NCI-H1694 (cell line): ENCODE measurements at places on chromosomes 5 and 9.

DNA sequence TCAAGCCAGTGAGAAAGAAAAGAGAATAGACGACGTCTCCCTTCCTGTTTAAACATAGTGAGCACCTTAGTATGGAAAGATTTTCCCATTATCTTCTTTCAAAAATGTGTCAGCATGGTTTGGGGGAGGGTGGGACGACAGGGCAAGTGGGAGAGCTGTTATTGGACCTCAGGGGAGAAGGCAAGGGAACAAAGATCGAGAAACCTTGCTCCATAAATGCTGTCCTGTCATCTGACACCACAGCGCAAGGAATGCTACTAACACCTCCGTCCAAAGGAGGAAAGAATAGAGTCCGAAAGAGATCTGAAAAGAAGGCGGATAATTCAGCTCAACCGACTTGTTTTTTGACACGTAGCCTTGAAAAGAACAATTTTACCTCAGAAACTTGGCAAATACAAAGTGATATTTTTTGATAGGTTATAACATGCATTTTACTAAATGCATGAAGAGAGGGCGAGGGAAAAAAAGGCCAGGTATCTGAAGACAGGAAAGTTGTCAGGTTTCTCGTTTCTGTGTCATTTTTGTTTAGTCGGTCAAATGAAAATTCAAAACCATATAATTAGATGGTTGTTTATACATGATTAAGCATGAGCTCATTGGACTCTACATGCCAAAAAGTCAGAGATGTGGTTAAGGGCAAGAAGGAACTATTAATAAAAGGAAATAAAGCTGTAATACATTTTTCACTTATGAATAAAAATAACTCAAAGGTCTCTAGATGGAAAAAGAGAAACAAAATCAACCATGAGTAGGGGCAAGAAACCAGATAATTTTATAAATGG, 155.7 kb downstream of the GLIS3 start:
- DNase-seq = no peak

- peak; percentile 50 for DNase-seq
Measured at GRCh38 chr9:77457916-77458592, 190.1 kb downstream of the GNA14 start.

GRCh38 chr9:96100385-96101300, 201.3 kb downstream of the HSD17B3 start:
- DNase-seq = no peak

DNA sequence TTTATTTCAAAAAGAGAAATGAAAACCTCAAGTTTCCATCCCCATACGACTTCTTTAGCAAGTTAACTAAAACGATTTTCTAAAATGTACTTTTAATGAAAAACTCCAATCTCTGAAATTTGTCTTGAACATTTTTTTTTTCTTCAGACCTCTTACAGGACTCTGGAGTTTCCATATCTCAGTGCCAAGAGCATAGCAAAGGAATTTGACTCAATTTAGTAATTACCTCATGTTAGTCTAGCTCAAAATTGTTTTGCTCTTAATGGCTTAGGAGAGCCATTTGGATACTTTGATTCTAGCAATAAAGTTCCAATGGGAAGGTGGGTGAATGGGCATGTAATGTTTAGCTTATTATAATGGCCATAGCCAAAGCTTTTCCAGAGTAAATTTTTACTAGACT, 26.0 kb upstream of the SPATA31D4 start:
- no peak for DNase-seq

- no peak for DNase-seq
Measured at GRCh38 chr5:131272307-131272706, 8.5 kb downstream of the CDC42SE2 start.

DNA sequence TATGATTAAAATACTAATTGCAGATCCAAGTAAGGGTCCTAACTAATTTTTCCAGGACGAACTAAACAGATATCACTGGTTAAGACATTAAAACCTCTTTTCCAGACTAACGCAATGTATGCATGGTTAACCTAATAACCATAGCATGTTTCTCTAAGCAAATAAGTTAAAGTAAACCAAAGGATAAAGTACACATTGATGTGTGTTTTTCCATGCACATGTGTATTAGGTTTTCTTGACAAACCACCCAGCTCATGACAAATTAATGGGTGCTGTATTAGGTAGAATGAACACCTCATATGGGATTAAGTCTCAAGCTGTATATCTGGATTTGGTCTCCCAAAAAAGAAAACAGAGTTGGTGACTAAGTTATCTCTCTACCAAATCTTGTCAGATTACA, 45.6 kb downstream of the ANKH start:
- no peak for DNase-seq

- DNase-seq = no peak
Measured at GRCh38 chr5:129460936-129461710, 1.0 kb downstream of the ADAMTS19 start.

DNA sequence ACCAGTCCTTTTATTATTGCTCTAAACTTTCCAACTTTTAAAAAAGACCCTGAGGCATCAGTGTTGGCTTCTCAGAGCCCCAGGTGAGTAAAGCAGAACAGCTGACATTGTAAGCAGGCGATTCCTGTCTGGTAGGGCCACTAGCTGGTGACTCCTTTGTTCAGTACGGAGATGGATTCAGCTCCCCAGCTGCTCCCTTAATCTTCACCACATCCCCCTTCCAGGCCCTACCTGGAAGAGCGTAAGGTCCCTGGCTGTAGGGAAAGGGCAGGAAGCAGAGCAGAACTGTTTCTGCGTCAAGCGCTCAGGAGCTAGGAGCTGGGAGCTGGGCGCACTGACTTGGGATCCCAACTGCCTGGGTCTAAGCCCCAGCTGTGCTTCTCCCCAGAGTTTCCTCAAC, 203.7 kb upstream of the TAS2R1 start:
- DNase-seq = no peak

DNA sequence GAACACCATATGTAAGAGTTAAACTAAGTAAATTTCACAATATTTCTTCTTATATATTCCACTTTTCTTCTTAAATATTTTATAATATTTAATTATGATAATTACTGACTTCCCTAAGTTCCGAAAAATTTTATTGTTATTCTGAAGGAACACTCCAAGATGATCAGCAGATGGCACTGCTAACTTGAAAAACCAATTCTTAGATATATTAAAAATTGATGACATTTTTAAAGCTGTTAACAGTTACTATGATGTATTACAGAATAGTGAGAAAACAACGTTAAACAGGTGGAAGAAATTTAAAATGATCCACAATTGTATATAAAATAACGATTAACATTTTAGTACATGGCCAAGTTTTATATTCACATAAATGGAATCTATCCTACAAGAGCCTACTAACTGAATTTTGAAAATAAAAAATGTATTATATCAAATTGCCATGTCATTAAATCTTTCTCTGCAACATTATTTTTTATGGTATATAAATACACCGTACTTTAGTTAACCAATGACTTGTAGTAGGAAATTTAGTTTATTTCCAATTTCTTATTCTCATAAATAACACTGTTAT, 30.1 kb upstream of the MUSK start:
- DNase-seq = no peak

DNA sequence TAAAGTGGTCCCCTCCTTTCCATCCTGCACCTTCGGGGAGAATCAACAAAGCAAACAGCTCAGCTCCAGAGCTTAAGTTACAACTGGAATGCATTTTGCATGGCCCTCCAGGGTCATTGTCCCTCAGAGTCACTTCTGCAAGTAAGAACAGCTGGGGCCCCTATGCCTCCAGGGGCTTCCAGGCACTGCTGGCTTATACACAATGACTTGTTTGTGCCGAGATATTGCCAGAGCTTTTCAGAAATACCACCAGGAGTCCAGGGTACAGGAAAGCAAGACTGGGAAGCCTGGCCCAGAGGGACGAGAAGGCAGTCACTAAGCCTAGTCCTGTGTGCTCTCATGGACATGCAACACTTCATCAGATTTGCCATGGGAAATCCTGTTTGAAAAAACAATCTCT, 11.3 kb downstream of the FRMD3 start:
- DNase-seq = no peak

GRCh38 chr5:167840527-167841130, 450.8 kb upstream of the WWC1 start:
- DNase-seq = no peak

- no peak for DNase-seq
Measured at GRCh38 chr5:122200865-122201264, 71.5 kb downstream of the ZNF474 start.

DNA sequence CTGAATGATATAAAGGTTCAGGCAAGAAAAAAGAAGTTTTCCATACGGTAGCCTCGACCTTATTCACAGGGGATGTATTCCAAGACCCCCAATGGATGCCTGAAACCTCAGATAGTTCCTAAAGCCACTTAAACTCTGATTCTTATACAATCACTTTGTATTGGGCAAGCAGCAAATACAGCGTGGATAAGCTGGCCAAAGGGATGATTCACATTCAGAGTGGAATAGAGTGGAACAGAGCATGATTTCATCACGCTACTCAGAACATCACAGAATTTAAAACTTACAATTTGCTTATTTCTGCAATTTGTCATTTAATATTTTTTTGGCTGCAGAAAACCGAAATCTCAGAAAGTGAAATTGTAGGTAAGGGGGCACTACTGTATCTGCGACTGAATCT, 40.5 kb upstream of the CDH18 start:
- no peak for DNase-seq

DNA sequence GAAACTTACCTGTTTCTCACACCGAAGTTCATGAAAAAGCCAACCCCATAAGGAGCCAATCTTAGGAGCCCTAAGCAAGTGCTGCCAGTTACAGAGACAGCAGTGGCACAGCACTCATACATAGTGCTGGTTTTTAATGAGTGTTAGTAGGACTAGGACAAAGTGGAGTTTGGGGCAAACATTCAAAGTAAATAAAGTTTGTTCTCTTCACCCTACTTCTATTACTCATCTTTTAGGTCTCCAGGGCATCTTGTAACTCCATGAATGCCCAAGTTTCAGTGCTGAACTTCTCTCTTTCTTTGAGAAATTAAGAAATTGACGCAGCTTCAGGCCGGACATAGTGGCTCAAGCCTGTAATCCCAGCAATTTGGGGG, 584.7 kb downstream of the EBF1 start:
- DNase-seq = no peak

DNA sequence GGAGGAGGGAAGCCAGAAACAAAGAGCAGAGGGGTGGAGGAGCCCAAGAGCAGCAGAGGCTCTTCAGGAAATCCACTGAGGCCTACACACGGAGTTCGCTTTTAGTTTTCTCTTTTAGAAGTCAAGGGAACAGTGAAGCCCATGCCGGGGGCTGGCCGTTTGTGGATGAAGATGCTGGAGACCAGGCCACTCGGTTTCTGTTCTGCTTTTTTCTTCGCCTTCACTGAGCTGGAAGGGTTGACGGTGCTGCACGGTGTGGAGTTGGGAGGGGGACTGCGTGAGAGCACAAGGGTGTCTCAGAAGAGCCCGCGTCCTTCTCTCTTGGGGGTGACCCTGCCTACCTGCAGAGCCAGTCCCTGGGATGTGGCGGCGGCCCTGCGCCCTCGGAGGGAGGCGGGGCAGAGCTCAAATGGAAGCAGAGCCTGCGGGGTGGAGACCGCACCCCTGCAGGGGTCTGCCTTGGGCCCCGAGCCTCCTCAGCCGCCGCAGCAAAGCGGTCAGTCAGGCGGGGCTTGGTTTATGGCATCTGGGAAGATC, 68.5 kb upstream of the CACNA1B start:
- DNase-seq = no peak

DNA sequence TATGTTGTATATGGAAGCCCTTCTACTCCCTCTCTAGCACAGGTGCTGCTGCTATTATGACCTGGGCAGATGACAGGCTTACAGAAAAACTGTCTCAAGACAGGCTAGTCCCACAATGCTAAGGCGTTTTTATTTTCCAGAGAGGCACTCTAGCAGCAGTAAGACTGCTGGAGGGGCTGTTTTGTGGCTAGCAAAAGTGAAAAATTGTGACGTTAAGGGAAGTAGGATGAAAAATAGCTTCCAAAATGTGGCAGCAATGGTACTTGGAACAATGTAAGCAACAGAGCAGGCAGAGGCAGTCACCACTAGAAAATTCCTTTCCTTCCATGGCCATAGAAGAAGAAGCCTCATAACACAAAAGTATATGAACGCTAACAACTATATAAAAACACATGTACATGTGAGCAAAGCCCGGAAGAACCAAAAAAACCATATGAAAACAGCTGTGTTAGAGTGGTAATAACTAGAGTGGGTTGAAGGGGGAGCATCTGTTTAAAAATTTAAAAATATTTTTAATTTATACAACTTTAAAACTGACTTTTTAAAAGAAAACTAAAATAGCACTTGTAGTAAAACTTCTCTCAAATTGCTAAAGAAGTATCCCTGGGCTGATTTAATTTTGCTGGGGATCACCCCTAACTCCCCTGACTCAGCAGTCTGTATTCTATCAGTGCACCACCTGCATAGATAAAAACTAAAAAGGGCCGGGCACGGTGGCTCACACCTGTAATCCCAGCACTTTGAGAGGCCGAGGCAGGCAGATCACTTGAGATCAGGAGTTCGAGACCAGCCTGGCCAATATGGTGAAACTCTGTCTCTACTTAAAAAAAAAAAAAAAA, 30.6 kb downstream of the CLINT1 start:
- no peak for DNase-seq

- no peak for DNase-seq
Measured at GRCh38 chr5:179110528-179110927, 50.4 kb downstream of the ZNF354C start.

GRCh38 chr5:32190095-32190494, 16.0 kb upstream of the GOLPH3 start:
- DNase-seq = no peak

GRCh38 chr5:131357739-131358561, 94.1 kb downstream of the CDC42SE2 start:
- no peak for DNase-seq

DNA sequence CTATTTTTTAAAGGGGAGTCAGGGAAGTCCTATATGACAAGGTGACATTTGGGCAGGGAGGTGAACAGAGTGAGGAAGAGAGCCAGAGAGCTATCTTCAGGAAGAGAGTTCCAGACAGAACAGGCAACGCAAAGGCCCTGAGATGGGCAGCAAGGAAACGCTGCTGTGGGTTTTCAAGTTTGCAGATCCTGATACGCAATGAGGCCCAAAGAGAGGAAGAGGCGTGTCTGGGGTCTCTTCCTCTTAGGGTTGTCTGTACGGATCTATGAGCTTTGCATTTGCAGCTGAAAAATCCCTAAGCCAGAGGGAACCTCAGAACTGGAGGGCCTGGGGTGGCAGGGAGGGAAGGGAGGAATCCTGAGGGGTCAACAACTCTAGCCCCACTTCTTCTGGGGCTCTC, 13.6 kb downstream of the FAT2 start:
- DNase-seq = no peak

DNA sequence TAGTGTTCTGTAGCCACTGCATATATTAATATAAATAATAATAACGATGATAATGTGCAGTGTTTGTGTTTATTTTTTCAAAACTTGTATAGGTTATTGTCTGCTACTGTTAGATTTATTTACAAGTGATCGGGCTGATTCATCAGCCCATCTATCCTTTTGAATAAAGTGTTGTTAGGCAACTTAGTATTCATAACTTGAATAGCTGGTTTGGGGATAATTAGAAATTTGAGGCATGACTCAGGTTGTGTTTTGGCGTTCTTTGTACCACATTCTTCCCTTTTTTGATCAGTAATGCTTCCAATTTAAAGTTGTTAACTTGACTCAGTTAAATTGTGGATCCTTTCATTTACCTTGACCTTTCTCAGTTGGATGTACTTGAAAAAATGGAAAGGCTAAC, 69.7 kb downstream of the FOCAD start:
- no peak for DNase-seq

GRCh38 chr5:66675406-66675805, 79.2 kb downstream of the MAST4 start:
- no peak for DNase-seq
